ENCODE measurements at places on chromosomes 2 and 18. TPM values are rescaled to one million over a fixed set of nuclear protein-coding genes. Genes with fewer than 3 reads are reported as not detected.
A peak's percentile ranks its signal among the peaks of the same experiment; 100 is the strongest.

DNA sequence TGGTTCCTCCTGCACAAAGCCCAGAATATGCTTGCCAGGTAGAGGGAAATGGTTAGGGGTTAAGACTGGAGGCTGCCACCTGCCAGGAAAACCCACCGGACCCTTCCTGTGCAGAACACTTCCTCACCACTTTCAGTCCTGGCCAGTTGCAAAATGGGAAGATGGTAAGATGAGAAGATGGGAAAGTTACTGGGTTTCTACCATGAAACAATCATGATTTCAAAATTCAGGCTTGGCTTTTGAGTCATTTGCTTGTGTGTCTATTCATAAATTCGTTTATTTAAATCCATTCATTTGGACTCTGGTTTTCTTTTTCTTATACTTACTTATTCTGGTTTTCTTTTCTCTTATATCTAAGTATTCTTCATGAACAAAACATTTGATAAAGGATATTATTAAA lies 7.2 kb downstream of the BMP10 start:
- no peak overlapping the region for H3K27ac ChIP-seq
- no peaks in the 10 kb centered on the region for H3K36me3 ChIP-seq
- H3K4me3 ChIP-seq, result no peak overlapping the region
- no peak for DNase-seq
- peaks cover 2% of the 10 kb centered on the region for H3K4me1 ChIP-seq
- H3K27me3 ChIP-seq, result peaks cover 11% of the 10 kb centered on the region

GRCh38 chr2:97661927-97662326 lies 1.9 kb downstream of the ACTR1B start:
- no peaks in the 10 kb centered on the region for H3K27me3 ChIP-seq
- peak overlapping the region; percentile 96 for H3K27ac ChIP-seq
- peaks cover 44% of the 10 kb centered on the region for H3K36me3 ChIP-seq
- peaks cover 33% of the 10 kb centered on the region for H3K4me1 ChIP-seq

DNA sequence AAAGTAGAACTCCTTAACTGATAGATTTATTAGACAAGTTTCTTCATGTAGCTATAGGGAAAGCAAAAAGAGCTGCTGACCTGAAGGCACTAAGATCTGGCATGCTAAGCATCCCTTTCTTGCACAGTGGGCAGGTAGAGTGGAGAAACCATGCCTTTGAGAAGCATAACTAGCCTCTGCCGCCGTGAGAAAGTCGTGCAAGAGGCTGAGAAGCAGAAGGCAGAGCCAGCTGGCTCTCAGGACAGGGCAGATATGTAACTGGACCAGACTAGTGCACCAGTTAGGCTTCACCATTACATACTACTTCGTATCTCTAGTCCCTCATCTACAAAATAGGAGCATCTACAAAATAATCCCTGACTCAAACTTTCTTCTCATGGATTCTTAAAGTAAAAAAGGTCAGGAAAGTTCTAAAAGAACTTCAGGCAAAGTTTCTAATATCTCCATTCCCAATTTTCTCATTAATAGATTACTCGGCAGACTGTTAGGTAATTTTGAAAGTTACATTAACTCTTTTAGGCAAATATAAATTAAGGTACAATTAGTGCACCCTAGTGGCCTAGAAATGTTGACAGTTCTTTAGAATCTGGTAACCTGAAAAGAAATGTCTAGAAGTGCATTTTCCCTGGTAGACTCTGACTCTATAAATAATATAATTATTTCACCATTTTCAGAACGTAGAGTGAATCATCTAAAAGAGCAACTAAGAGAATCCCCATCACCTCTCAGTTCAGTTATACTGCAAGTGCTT lies 10.3 kb downstream of the ERBB4 start:
- no peaks in the 10 kb centered on the region for H3K36me3 ChIP-seq
- DNase-seq, result no peak
- no peak overlapping the region for H3K4me3 ChIP-seq
- H3K27ac ChIP-seq, result no peak overlapping the region
- H3K4me1 ChIP-seq, result no peaks in the 10 kb centered on the region

DNA sequence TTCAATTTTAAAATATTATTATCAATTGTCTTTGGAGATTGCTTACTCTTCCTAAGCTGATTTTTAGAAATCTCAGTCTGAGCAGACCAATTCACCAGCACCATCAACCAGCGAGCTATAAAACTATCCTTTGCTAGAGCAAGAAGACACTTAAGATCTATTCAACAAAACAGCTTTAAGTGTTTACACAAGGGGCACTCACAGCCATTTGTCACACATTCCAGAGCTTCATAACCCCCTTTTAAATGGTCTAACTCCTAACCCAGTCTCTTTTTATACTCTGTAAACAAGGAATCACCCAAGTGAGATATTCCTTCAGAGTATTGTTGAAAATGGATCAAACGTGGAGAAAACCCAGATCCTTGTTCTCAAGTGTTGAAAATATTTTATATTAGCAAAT lies 1294.1 kb upstream of the CHAC2 start:
- no peak overlapping the region for H3K27ac ChIP-seq
- H3K4me3 ChIP-seq, result no peak overlapping the region

Gene PLEK
- total RNA-seq, result 0.62 TPM

DNA sequence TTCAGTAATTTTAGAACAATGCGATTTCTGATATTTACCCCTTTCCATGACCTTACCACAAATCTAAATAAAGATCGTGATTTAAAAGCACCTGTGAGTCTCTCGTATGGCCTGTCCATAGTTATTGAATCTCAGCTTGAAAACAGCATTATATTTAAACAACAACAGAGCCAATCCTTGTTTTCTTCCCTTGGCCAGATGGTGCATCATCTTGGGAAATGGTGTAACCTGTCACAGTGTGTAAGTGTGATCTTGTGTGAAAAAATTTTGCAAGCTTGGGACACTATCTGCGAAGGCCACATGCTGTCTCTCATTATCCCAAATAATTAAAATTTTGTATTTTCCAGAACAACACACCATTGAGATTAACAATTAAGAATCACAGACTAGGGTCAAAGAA lies 262.7 kb upstream of the SPHKAP start:
- no peaks in the 10 kb centered on the region for H3K27me3 ChIP-seq
- DNase-seq, result no peak
- H3K27ac ChIP-seq, result no peak overlapping the region
- H3K36me3 ChIP-seq, result no peaks in the 10 kb centered on the region

Gene IL18R1
- total RNA-seq, result 50.2 TPM

DNA sequence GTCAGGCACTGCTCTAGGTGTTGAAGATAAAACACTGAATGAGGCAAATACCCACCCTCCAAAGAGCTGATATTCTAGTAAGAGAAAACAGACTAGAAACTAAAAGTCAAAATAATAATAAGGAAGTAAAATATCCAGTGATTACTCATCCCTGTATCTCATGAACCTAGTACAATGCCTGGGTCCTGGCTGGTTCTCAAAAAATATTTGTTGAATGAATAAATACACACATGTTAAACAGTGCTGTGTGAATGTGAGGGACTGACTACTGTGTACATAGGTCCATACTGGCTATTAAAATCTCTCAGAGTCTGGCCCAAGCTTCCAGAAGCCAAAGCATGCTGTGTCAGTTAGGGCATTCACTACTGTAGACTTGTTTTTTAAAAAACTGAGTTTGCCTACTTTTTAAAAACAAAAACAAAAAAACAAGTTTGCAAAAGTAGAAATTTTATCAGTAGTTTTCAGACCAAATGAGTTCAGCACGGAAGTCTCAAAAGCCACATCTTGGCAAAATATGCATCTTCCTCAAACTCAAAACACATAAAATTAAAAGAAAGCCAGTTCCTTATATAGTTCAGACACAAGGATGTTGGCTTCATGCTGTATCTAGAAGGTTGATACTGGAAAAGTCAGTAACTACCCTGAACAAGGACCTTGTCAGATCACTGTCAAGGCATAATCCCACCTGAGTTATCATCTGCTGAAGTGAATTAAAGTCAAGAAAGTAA lies 136.2 kb downstream of the THADA start:
- DNase-seq, result no peak
- peaks cover 27% of the 10 kb centered on the region for H3K4me1 ChIP-seq
- no peak overlapping the region for H3K4me3 ChIP-seq
- H3K27ac ChIP-seq, result no peak overlapping the region
- no peaks in the 10 kb centered on the region for H3K27me3 ChIP-seq

Gene TUBB8B
- total RNA-seq, result not detected

DNA sequence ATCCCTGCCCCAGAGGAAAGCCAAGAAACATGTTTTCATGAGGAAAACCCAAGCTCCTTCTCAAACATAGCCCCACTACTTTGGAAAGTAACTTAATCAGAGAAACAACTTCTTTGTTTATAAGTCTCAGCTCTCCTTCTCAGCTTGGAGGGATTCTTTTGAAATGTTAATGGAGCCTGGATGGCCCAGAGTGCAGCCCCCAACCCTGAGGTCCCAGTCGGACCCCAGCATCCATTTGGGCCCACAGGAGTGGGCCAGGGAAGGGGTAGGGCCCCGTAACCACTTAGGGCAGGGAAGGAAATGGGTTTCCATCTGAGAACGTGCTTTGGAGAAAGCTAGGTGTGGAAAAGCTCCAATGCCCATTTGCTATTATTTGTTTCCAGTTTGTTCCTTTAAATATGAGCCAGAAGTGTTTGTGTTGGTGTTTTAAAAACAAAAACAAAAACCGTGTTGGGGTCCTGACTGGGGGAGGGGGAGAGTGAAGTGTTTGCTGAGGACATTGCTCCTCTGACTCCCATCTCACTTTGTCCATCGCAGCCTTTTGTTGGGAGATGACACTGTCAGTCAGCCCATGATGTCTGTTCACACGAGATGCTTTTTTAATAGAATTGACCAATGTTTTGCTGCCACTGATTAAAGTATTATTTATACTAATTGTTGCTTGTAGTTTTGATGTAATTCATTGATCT lies 1.6 kb upstream of the HOXD3 start:
- H3K4me3 ChIP-seq, result no peak overlapping the region
- peaks cover 77% of the 10 kb centered on the region for H3K27me3 ChIP-seq
- H3K36me3 ChIP-seq, result no peaks in the 10 kb centered on the region
- no peak for DNase-seq

Gene HOXD11
- not detected for total RNA-seq

- H3K4me1 ChIP-seq, result no peaks in the 10 kb centered on the region
- no peak for DNase-seq
- no peak overlapping the region for H3K27ac ChIP-seq
- no peaks in the 10 kb centered on the region for H3K36me3 ChIP-seq
- no peak overlapping the region for H3K4me3 ChIP-seq
Measured at GRCh38 chr2:199303728-199304177, 154.0 kb downstream of the SATB2 start.

DNA sequence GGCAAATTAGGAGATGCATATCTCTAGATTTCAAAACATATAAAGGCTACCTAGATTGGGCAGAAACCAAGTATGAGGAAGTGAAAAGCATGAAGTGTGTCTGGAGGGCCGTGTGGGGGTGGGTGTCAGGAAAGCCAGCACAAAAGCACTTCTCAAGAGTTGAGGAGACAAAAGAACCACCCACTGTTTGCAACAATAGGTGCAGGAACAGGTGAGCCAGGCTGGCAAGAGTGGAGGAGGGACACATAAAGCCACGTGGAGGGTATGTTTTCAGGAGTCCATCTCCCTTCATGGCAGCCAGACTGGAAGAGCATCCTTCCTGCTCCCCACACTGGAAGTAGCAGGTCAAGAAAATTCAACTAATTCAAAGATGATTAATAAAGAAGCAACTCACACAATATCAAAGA lies 96.4 kb downstream of the CERS6 start:
- DNase-seq, result no peak
- peaks cover 4% of the 10 kb centered on the region for H3K4me1 ChIP-seq
- H3K27me3 ChIP-seq, result no peaks in the 10 kb centered on the region
- H3K36me3 ChIP-seq, result peaks cover 18% of the 10 kb centered on the region

DNA sequence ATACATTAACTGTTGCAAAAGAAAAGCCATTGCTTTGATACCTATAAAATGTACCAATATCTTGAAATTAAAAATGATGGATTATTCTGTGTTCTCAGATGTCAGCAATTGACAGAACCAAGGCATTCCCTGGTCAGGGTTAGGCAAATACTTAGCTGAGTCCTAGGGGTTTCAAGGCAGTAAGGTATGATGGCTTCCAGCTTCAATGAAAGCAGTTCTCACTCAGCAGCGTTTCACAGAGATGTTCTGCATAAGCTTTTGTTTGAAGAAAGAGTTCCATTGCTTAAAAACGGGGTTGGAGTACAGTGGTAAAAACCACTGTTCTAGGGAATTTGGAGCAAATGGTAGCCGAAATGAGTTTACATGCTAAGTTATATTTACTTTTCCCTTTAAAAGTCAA lies 17.0 kb upstream of the KANSL1L start:
- no peak overlapping the region for H3K27ac ChIP-seq
- no peak for DNase-seq
- no peak overlapping the region for H3K4me3 ChIP-seq
- peaks cover 10% of the 10 kb centered on the region for H3K36me3 ChIP-seq
- H3K4me1 ChIP-seq, result peaks cover 4% of the 10 kb centered on the region
- peaks cover 2% of the 10 kb centered on the region for H3K27me3 ChIP-seq

GRCh38 chr2:236795861-236796219 lies 226.2 kb downstream of the ACKR3 start:
- DNase-seq, result no peak
- peaks cover 4% of the 10 kb centered on the region for H3K27me3 ChIP-seq
- no peak overlapping the region for H3K4me3 ChIP-seq

Gene TMEM198
- total RNA-seq, result 3.4 TPM

Gene STEAP3
- 0.19 TPM for total RNA-seq

Gene NGEF
- 1.2 TPM for total RNA-seq

- no peak for DNase-seq
- peaks cover 3% of the 10 kb centered on the region for H3K4me1 ChIP-seq
- H3K27ac ChIP-seq, result no peak overlapping the region
- peaks cover 16% of the 10 kb centered on the region for H3K27me3 ChIP-seq
Measured at GRCh38 chr2:224407241-224407701, 5.4 kb upstream of the FAM124B start.

DNA sequence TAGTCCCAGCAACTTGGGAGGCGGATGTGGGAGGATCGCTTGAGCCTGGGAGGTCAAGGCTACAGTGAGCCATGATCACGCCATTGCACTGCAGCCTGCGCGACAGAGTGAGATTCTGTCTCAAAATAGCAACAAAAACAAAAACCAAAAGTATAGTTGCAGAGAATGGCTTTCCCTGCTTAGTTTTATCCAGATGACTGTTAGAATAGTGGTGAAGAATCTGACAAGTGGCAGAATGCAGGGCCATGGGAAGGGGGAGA lies 53.8 kb downstream of the NEDD4L start:
- H3K4me3 ChIP-seq, result no peak overlapping the region
- peaks cover 12% of the 10 kb centered on the region for H3K27me3 ChIP-seq
- H3K4me1 ChIP-seq, result no peaks in the 10 kb centered on the region
- H3K36me3 ChIP-seq, result no peaks in the 10 kb centered on the region

Gene RANBP2
- total RNA-seq, result 74.9 TPM

- H3K27ac ChIP-seq, result no peak overlapping the region
- no peak for DNase-seq
- H3K27me3 ChIP-seq, result peaks cover 54% of the 10 kb centered on the region
- H3K36me3 ChIP-seq, result no peaks in the 10 kb centered on the region
Measured at GRCh38 chr18:8711736-8712135, 6.4 kb downstream of the MTCL1 start.

- H3K36me3 ChIP-seq, result peaks cover 18% of the 10 kb centered on the region
- no peak overlapping the region for H3K4me3 ChIP-seq
- H3K27ac ChIP-seq, result no peak overlapping the region
- H3K27me3 ChIP-seq, result no peaks in the 10 kb centered on the region
Measured at GRCh38 chr2:240595381-240596079, 9.0 kb downstream of the CAPN10 start.

Gene KIDINS220
- total RNA-seq, result 25.3 TPM

GRCh38 chr2:198596985-198597384 lies 792.6 kb downstream of the PLCL1 start:
- no peaks in the 10 kb centered on the region for H3K4me1 ChIP-seq
- no peak for DNase-seq
- no peak overlapping the region for H3K4me3 ChIP-seq
- H3K36me3 ChIP-seq, result no peaks in the 10 kb centered on the region
- H3K27ac ChIP-seq, result no peak overlapping the region

Gene LYPD6
- not detected for total RNA-seq

Gene SGPP2
- 23.0 TPM for total RNA-seq

GRCh38 chr2:190678444-190679162 lies 29.7 kb downstream of the NAB1 start:
- H3K4me3 ChIP-seq, result peak overlapping the region; percentile 76
- no peaks in the 10 kb centered on the region for H3K27me3 ChIP-seq
- H3K27ac ChIP-seq, result peak overlapping the region; percentile 91
- H3K36me3 ChIP-seq, result peaks cover 39% of the 10 kb centered on the region

Gene EFEMP1
- not detected for total RNA-seq
